ENCODE measurements at places on chromosomes 3 and 15.

DNA sequence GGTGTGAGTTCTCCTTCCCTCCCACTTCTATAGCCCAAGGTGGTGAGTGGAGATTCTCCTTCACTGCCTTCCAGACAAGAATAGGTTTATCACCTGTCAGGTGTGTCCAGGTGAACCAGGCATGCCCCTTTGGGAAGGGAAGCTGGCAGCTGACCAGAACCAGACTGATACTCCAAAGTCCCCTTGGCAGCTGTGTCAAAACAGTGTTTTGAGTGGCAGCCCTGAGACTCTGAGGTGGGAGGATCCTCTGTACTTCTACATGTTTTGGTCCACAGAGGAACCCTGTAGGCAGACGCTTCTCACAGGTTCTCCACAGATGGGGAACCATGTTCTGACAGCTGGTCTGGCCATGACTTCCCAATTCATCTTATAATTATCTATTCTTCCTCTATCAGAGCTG is 30.1 kb downstream of the ISL2 start:
- no peak for DNase-seq

DNA sequence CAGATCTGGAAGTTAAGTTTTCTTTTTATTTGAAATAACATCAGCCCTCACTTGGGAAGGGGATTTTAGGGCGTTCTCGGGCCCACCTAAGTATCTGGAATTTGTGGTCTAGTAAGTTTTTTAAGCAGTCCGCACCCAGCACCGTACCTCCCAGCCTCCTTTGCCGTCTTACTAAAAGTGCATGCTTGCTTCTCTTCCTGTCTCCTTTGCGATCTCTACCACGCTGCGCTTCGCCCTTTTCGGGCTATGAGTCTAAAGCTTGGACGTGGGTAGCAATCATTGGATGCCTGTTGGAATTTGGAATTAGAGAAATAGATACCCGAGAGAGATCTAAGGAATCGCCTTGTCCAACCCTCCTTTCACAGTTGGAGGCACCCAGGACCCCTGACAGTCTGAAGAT is 1.1 kb downstream of the THSD4 start:
- no peak for DNase-seq

GRCh38 chr15:101189409-101190091 is 62.3 kb downstream of the CHSY1 start:
- DNase-seq: no peak

- DNase-seq: no peak
Measured at GRCh38 chr3:48656841-48657281, 5.8 kb downstream of the CELSR3 start.

DNA sequence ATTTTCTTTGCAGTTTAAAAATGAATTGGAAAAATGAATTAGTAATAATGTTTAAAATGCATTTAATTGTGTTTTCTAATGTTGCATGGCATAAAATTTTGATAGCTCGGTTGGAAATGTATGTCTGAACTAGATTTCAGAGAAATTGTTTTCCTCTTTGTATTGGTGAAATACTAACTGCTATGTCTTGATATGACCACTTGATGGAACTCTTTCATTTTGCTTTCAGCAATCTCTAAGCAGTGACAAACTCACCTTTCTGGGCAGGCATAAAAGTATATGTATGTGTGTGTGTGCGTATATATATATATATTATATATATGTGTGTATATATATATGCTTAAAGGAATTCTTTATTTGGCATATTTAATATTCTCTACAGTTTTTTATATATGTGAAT is 239.3 kb upstream of the ZNF717 start:
- DNase-seq: no peak

DNA sequence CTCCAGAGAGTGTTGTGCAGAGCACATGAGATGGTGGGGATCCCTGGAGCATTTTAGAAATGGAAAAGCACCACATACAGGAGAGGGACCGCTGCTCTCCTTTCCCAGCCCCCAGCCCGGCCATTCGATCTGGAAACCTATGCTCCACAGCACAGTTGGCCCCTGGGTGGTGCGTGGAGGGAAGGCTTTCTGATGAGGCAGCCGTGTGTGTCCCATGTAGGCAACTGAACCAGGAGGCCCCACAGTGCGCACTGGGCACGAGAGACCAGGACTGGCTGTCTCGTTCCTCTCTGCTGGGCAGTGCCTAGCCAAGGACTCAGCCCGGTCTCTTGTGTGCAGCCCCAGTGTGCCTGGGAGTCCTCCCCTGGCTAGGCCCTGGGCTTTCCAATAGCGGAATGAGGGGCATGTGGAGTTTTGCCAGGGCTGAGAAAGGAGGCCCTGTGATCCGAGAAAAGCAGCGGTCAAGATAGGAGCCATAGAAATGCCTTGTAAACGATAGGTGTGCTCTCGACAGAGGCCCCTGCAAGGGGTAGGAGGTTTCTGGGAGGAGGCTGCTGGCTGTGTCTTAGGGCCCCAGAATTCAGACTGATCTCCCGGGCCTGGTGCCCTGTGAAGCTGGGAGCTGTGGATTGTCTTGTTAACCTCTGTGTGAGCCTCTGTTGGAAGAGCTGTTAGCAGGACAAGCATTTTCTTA is 39.0 kb downstream of the CHDH start:
- no peak for DNase-seq

DNA sequence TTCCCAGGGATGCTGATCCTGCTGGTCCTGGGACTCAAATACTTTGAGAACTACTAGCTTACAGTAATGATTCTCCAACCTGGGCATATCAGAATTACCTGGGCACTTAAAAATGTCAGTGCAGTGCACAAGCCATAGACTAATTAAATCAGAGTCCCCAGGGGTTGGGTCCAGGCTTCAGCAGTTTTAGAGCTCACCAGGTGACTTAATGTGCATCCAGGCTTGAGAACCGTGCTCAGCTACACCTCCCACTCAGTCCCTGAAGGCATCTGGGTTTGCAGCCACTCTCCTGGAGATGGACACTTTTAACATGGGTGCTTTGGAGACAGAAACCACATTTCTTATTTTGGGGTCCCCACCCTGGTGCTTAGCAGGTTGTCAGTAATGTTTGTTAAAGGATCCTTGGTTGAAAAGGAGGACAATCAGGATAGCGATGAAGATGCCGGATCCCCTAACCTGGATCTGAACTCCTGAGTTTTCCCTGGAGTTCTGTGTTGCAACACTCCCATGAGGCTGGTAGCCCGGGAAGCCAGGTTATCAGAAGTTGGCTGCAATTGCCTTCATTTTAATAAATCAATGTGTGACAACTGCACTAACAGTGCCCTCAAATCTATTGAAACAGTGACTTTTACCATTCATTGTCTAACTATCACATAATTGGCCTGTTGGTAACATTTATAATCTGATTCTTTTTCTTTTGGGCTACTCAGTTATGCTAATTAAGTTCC is 48.1 kb downstream of the BFSP2 start:
- no peak for DNase-seq

DNA sequence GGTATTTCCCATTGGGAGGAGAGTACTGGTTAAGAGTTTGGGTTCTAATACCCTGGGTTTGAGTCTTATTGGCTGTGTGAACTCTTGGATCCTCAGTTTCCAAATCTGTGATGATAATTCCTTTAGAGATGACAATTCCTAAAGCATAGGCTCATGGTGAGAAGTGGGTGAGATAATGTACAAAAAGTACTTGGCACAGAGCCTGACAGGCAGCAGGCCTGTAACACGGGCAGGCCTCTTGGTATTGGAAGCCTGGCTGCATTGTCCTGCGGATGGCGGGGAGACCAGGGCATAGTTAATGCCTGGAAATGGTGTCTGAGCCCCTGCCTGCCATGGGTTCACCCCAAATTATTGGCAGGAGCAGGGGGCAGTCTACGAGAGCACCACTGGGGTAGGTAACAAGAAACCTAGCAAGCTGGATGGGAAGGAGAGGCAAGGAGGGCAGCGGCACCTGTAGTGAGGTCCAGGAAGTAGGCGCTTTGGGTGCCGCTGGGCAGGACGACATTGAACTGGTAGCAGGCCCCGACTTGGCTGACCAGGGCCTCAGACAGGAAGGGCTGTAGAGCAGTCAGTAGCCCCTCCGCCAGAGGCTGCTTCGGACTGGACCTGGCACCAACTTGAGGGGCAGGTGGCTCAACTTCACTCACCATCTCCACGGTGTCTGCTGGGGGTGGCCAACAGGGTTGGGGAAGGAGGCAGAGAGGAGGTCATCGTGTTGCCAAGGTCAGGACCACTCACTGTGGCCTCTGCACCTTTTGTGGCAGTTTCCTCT is 7.7 kb downstream of the STOML1 start:
- DNase-seq: no peak

DNA sequence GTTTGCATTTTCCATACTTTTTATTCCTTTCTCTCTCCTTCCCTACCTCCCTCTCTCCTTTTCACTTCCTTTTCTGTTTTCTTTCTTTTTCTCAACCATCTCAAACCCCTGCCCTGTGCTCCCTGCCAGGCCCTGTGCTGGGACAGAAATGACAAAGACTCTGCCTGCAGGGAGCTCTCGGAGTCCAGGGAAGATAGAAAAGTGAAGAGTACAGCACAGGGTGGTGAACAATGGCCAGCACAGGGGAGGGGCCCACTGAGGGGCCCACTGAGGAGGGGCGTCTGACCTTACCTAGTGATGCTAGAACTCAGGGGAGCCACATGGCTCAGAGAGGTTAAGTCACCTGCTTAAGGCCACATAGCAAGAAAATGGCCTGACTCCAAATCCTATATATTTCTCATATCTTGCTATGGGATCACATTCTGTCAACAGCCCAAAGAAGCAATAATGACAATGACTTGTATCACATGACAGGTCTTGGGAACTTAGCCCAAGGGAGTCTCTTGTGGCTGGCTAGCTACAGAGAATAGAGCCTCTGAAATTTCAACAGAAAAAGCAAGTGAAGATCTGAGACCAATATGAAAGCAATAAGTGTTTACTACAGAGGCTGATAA is 44.3 kb upstream of the ATP2B2 start:
- no peak for DNase-seq

GRCh38 chr3:51715231-51715976 is 8.5 kb downstream of the GRM2 start:
- DNase-seq: no peak

GRCh38 chr3:119664850-119665379 is 4.5 kb upstream of the POPDC2 start:
- DNase-seq: no peak

DNA sequence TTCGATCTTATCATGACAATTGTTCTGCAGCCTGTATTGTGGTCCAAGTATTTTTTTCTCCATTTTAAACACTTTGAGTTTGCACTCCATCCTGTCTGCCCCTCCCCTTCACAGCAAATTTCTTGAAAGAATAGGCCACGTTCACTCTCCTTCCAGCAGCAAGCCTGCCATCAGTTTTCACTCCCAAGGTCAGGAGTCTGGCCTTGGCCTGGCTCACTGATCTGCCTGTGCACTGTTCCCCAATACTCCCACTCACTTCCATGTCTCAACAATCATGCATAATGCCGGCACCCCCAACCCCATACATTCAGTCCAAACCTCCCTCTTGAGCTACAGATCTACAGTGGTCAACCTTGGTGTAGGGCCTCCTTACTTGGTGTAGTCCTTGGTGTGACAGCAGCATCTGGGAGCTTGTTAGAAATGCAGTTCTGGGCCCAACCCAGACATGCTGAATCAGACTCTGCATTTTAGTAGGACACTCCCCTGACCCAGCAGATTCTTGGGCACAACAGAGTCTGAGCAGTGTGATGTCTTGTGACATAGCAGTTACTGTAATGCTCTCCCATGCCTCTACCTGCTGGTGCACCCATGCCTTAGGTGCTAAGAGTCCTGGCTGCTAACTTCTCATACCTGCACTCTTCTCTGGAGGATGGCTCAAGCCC is 58.3 kb upstream of the XCR1 start:
- DNase-seq: no peak

DNA sequence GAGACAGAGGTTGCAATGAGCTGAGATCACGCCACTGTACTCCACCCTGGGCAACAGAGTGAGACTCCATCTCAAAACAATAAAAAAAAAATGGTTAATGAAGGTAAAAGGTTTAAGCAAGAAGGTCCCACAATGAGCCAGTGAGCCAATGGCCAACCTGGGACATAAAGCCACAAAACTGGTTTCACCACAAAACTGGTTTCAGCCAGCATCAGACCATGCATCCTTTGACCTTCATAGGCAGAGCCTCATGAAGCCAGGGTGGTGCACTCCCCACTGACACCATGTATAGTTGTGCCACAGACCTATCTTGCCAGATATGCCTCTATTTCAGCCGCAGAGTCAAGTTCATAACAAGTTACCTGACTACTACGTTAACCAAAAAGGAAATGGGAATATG is 41.9 kb downstream of the SCAP start:
- DNase-seq: no peak

- DNase-seq: no peak
Measured at GRCh38 chr3:186004671-186005070, 66.9 kb upstream of the TRA2B start.

DNA sequence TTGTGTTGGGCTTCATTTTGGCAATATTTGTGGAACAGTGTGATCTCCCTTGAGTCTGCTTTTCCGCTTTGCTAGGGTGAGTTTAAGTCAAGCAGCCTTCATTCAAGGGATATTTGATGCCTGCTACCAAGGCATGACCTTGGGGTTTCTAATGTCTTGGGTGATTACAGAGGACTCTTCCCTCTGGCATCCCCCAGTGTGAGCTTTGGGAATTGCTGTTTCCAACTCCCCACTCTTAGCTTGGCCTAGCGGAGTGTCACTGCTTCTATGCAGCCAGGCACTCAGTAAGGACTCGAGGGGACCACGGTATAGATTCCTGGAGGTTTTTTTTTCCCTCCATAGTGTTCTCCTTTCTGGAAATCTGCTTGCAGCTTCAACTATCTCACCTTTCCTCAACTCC is 21.1 kb downstream of the GCNT3 start:
- no peak for DNase-seq

GRCh38 chr15:63392361-63393009 is 10.8 kb upstream of the CA12 start:
- DNase-seq: no peak

- no peak for DNase-seq
Measured at GRCh38 chr3:148246291-148246923, 451.3 kb upstream of the AGTR1 start.

DNA sequence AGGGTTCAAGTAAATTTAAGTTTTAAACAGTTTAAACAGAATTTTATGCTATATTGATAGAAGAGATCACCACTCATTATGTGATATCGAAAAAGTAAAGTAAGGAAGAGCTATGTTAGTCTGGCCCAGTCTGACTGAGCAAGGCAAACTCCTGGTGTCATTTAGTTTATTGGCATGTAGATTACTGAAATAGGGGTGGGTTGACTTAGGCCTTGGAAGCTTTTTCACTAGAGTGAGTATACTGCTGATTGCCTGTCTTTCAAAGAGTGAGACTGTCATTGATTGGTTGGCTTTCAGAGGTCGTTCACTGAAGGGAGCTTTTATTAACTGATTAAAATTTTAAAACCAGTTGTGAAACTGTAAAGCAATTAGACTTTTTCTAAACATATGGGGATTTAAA is 294.5 kb downstream of the NAALADL2 start:
- DNase-seq: no peak

- DNase-seq: no peak
Measured at GRCh38 chr15:71599418-71600151, 210.8 kb upstream of the NR2E3 start.

- no peak for DNase-seq
Measured at GRCh38 chr3:133965013-133965570, 64.6 kb downstream of the SLCO2A1 start.
